ENCODE measurements at places on chromosomes 13 and 19.

DNA sequence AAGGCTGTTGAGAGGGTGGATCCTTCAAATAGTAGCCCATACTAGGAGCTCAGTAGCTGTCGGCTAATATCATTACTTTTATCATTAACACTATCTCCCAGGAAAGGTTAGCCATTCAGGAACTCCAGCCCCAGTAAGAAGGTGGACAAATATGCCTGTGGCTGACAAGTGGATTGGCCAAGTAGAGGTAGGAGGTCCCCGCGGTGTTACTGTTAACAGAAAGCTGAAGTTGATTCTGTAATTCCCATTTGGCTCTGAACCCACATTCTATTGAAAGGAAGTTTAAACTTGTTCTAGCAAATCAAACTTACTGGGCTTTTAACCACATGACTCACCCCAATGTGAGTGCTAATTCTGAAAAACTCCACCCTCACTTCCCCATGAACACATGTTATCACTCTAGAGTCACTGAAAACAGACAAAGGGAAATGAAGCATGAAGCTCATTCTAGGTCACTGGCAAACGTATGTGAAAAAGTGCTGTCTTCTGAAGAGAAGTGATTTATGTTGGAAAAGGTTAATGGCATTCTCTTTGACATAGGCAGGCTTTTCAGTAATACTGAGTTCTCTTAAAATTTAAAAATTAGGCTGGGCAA is 273.5 kb downstream of the FGF14 start:
- DNase-seq, result peak; percentile 46

GRCh38 chr13:111531505-111531904 is 211.1 kb downstream of the TEX29 start:
- DNase-seq, result no peak

DNA sequence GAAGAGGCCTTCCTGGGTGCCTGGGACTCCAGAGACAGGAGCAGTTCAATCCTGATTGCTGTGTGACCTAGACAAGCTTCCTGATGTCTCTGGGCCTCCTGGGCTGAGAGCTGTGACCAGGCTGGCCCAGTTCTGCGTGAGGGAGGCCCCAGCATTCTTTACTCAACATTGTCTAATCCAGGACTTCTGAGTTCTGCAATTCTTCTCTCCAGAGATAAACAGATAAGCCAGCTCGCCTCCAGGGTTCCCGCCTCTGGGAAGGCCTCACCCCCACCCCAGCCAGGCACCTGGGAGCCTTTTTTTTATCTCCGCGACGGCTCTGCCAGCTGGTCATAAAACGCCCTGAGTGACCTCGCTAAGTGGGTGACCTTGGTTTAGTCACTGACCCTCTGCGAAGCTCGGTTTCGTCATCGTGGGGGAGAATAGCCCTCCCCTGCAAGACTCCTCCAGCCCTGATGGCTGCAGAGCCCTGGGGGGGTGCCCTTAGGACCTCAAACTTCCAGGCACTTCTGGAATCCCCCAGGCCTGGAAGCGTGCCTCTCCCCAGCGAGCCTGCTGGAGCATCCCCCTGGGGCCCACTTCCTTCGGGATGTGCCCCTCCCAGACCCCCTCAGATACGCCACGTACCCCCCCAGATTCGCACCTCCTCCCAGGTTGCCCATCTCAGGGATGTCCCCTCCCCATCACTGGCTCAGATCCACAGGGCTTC is 1.9 kb downstream of the SULT2B1 start:
- peak; percentile 58 for DNase-seq

- DNase-seq, result no peak
Observed at GRCh38 chr19:4066682-4067395, at the start of gene ZBTB7A. TSS of gene ZBTB7A (minus strand) at chr19:4066899. CDS start at chr19:4055232, 11,667 bp downstream.

GRCh38 chr13:106528718-106529414 is 6.6 kb downstream of the EFNB2 start:
- no peak for DNase-seq

- no peak for DNase-seq
Observed at GRCh38 chr19:10706990-10707389, 5.8 kb downstream of the QTRT1 start.

- DNase-seq, result no peak
Observed at GRCh38 chr13:46905249-46905648, 8.4 kb upstream of the HTR2A start.

- DNase-seq, result no peak
Observed at GRCh38 chr19:52685811-52686210, 47.7 kb upstream of the ZNF83 start.

- no peak for DNase-seq
Observed at GRCh38 chr19:16327911-16328823, 3.5 kb downstream of the KLF2 start.

DNA sequence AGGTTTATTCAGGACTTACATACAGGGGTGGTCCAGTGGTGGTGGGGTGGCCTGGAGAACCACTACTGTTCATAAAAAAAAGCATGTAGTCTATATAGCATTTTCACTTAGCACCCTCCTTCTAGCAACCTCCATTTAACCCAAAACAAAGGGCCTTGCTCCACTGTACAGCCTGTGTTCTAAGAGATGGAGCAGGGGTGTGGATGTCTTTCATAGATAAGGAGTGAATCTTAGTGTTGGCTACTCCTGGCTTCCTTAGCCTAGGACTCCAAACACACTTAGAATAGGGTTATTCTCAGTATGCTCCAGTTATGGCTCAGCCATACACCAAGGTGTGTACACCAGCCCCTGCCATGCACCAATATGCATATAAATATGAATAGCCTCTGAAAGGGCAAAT is 95.2 kb downstream of the ELF1 start:
- no peak for DNase-seq

DNA sequence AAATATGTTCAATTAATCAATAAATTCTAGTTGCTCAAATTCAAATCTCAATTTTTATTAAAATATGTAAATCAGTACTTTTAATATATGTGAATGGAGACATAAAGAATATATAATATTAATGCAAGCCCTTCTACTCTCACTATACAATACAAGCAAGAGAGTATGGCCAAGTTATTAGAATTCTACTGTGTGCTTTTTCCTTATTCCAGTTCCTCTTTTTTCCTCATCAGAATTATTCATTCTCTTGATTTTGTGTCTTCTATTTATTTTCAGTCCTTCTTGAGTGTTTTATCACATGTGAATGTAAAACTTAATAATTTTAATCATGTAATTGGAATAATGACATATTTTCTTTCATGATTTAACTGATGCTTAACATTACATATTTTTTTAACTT is 276.8 kb downstream of the PCDH20 start:
- no peak for DNase-seq
